ENCODE measurements at places on chromosomes 3 and 15. TPM values are rescaled to one million over a fixed set of nuclear protein-coding genes. Genes with fewer than 3 reads are reported as not detected.

- DNase-seq = no peak
- H3K4me1 ChIP-seq = peaks cover 15% of the 10 kb centered on the region
- H3K4me3 ChIP-seq = no peak overlapping the region
- no peaks in the 10 kb centered on the region for H3K27me3 ChIP-seq
- H3K27ac ChIP-seq = peak overlapping the region; percentile 2
- H3K36me3 ChIP-seq = no peaks in the 10 kb centered on the region
Observed at GRCh38 chr3:156761713-156762451, 64.3 kb upstream of the LEKR1 start.

- H3K4me1 ChIP-seq = no peaks in the 10 kb centered on the region
- peaks cover 4% of the 10 kb centered on the region for H3K27me3 ChIP-seq
- peak overlapping the region; percentile 24 for H3K27ac ChIP-seq
- no peak for DNase-seq
Observed at GRCh38 chr3:159609625-159610024, 379.0 kb upstream of the IL12A start.

GRCh38 chr3:197545571-197545970 is 10.2 kb downstream of the BDH1 start:
- H3K4me3 ChIP-seq = no peak overlapping the region
- no peak for DNase-seq
- H3K27ac ChIP-seq = no peak overlapping the region
- peaks cover 12% of the 10 kb centered on the region for H3K4me1 ChIP-seq

DNA sequence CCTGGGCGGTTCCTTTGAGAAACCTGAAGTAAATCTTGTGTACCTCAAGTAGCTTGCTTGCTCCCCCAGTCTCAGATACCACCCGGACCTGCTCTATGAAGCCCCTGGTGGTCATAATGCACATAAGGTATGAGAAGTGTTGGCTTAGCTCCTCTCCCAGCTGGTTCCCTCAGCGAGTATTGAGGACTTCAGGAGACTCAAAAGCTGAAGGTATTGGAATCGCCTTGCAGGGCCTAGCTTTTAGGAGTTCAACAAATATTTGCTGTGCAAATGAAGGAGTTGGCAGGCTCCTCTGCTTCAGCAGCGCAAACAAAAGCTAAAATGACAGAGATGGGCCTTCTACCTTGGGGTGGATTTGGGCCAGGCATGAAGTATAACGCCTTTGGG is 1.7 kb downstream of the CMTM8 start:
- H3K27me3 ChIP-seq = peaks cover 41% of the 10 kb centered on the region
- no peaks in the 10 kb centered on the region for H3K36me3 ChIP-seq
- peak overlapping the region; percentile 90 for H3K4me3 ChIP-seq
- no peak overlapping the region for H3K27ac ChIP-seq

DNA sequence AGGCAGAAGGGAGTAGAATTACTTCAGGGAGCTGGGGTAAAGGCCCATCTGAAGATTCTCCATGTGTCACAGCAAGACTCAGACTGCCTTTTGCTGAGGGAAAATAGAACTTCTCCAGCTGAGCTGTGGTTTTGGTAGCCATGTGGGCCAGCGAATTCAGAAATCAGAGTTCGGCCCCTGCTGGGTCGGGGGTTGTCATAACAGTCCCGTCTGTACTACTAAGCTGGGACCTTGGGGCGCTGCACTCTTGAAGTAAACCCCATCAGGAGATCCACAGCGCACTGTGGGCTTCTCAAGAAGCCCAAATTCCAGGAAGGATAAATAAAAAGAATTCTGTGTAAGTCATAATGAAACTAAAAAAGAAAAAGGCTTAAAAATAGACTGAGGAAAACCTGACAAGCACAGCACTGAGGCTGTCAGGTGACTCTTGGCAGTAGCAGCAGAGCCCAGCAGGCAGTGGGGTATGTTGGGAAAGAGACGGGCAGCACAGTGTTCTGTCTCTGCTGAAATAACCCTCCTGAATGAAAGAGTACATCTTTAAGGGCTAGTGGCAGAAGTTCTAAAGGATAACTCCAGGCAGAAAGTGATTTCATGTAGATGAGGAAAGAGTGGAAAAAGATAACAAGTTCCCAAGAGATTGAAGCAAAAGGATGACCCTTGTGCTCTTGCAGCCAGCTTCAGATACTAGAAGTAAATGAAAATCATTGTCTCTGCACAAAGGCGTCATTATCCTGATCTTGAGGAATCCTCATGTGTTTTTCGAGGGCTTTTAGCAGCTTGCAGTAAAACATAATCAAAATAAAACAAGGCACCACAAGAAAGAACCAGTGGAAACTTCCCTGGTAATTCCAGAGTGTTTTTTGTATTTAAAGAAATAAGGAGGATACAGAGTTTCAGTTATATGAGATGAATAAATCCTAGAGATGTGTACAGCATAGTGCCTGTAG is 74.5 kb downstream of the RAB7A start:
- peaks cover 41% of the 10 kb centered on the region for H3K4me1 ChIP-seq
- no peak for DNase-seq
- peak overlapping the region; percentile 10 for H3K4me3 ChIP-seq
- no peaks in the 10 kb centered on the region for H3K27me3 ChIP-seq
- peak overlapping the region; percentile 64 for H3K27ac ChIP-seq
- peaks cover 16% of the 10 kb centered on the region for H3K36me3 ChIP-seq

DNA sequence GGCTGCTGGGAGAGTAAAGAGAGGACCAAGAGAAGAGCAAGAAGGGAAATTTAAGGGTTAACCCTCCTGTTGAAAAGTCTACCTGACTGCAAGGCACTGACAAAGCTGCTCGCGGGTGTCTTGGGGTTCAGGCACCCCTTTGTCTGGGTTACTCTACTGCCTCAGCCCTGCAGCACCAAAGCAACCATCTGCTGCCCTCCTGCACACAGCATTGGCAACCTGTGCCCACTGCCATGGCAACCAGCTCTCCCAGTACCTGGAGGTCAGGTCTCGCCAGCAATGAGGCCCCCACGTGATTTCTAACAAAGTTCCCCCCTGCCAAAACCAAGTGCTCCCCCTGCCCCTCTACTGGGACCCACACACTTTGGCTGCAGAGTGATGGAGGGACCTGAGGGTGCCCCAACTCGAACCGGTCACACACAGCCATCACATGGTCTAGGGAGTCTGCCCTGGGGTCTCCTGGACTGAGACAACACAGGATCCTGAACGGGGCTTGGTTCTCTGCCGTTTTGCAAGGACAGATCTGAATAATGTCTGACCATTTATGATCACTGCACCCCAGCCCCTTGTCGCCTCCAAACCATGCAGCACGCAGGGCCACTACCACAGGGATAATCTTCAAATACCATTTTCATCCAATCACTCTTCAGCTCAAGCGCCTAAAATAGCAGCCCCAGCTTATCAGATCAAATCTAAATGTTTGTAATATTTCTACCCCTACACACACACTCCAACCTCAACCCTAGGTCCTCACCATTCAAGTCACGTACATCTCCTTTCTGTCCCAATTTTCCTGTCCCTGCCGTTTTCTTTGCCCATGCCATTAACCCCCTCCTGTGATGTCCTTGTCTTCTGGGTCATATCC is 50.7 kb downstream of the ADCY5 start:
- H3K27ac ChIP-seq = no peak overlapping the region
- no peaks in the 10 kb centered on the region for H3K36me3 ChIP-seq
- peaks cover 7% of the 10 kb centered on the region for H3K4me1 ChIP-seq
- no peak for DNase-seq
- H3K4me3 ChIP-seq = no peak overlapping the region
- no peaks in the 10 kb centered on the region for H3K27me3 ChIP-seq

- no peak overlapping the region for H3K4me3 ChIP-seq
- no peaks in the 10 kb centered on the region for H3K27me3 ChIP-seq
- H3K36me3 ChIP-seq = no peaks in the 10 kb centered on the region
Observed at GRCh38 chr15:76973362-76973743, 21.6 kb upstream of the PSTPIP1 start.

Gene CNTN3
- total RNA-seq = 0.50 TPM

Gene CEMIP
- 0.33 TPM for total RNA-seq

Gene ZNF148
- 38.3 TPM for total RNA-seq

Gene PIF1
- 53.2 TPM for total RNA-seq

Gene TMCC1
- total RNA-seq = 35.4 TPM

Gene SLC25A36
- total RNA-seq = 68.2 TPM

Gene FMN1
- 0.09 TPM for total RNA-seq

Gene EPHB1
- total RNA-seq = 12.5 TPM

Gene RARRES1
- 2.5 TPM for total RNA-seq

Gene LRRC31
- not detected for total RNA-seq
